ENCODE measurements at places on chromosomes 4 and X. TPM values are rescaled to one million over a fixed set of nuclear protein-coding genes. Genes with fewer than 3 reads are reported as not detected.

FRAS1 gene
- total RNA-seq, result 8.3 TPM

ZAR1 gene
- not detected for total RNA-seq

- no peaks in the 10 kb centered on the region for H3K27me3 ChIP-seq
- no peaks in the 10 kb centered on the region for H3K4me1 ChIP-seq
- no peak for DNase-seq
- no peak overlapping the region for H3K27ac ChIP-seq
These were observed 94.3 kb upstream of the PLAC1 start for GRCh38 chrX:134752558-134752957.

DNA sequence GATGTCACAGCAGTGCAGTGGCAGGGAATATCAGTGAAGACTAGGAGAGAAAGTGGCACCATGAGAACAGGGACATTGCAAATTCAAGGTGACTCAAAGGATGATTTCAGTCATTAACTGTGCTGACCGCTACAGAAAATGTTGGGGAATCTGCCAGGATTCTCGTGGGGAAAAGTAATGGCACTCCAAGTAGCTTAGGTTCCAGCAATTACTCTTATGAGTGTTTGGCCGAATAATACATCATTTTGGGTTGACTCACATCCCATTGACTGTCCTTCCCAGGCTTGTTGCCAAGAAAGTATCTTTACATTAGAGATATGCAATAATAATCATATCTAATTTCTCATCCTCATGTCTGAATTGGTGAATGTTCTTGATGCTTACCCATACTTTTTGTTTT is 1411.1 kb upstream of the PCDH7 start:
- no peak overlapping the region for H3K4me3 ChIP-seq
- DNase-seq, result no peak
- no peak overlapping the region for H3K27ac ChIP-seq
- H3K4me1 ChIP-seq, result no peaks in the 10 kb centered on the region
- no peaks in the 10 kb centered on the region for H3K27me3 ChIP-seq
- H3K36me3 ChIP-seq, result no peaks in the 10 kb centered on the region

DNA sequence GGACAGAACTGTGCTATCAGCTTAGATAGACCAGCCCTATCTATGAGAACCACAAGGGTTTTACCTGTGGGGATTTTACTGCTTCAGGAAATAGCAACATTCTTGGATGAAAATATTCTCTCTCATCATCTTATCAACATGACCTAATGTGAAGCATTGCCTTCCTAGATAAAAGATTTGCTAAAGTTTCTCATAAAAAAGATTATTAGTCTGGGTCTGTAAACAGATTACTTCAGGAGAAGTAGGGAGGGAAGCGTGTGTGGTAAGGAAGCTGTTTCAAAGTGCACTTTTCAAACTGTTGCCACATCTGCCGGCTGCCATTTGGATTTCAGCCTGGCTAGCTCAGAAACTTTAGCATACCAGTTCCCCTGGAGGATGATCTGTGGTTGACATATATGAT is at the start of gene NOX1:
TSS of gene NOX1 (minus strand) at position 35 of the 400 bp plus-strand sequence. CDS start 220 bp downstream, outside the sequence.
- DNase-seq, result no peak
- no peaks in the 10 kb centered on the region for H3K36me3 ChIP-seq
- no peaks in the 10 kb centered on the region for H3K4me1 ChIP-seq
- H3K4me3 ChIP-seq, result no peak within 1 kb of the TSS
- no peaks in the 10 kb centered on the region for H3K27me3 ChIP-seq

RTL5 gene
- total RNA-seq, result 3.6 TPM
